ENCODE measurements at places on chromosomes 12 and 14. TPM values are rescaled to one million over a fixed set of nuclear protein-coding genes. Genes with fewer than 3 reads are reported as not detected.

DNA sequence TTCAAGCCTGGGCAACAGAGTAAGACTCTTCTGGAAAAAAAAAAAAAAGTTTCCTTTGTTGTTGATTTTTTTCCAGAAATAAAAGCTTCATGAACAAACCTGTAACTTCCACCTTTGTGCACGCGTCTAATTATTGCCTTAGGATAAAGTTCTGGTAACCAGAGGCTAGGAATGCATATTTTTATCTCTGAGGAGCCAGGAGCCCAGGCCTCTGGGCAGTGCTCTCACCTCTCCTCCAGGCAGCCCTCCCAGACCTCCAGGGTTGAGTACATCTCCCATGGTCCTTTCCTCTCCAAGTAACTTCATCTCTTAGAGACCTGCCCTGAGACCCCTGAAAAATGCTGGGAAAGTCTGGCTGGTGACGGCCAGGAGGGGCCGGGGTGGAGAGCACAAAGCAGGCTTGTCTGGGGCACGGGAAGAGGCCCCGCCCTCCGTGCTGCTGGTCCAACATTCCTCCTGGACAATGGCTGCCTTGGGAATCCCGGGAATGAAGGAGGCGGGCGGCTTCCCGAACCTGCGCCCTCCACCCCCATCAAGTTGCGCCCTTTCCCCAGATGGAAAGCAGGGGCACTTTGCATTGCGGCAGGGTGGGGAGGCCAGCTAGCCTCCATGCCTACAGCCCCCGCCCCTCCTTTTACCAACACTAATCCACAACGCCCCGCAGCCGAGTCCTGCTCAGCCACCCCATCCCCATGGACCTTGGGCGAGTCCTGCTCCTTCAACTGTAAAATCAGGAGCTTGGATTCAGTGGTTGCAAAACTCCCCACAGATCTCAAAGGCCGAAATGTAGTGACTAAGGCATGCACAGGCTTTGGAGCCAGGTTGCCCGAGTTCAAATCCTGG is 7.3 kb upstream of the FIGNL2 start:
- no peak for DNase-seq

DNA sequence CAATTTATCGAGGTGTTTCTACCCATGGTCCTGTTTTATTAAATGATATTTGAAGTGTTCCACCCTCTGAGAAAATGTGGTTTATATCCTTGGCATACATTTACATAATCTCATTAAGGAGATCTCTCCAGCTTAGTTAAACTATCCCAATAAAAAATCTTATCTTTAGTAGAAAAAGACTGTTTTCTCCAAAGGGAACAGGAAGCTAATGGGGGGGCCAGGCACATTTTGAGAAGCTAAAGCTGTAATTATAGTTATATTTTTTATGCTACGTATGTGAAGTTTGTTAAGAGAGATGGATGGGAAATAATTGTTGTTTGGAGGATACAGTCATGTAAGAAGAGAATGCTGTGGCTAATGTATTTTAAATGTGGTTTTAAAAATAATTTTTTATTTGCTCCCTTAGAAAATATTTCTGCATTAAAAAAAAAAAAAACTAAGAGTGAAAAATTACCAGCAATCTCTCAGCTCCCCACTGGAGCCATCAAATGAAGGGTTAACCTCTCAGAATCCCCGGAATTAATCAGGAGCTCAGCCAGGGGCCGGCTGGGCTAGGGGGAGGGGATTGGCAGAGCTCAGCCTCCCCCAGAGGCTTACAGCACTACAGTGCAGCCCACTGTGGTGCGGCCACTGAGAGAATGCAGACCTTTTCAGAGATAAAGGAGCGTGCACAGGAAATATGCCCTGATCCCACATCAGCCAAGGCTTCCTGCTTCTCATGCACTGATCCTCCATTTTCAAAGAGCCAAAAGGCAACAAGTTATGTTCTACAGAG is 185.8 kb downstream of the EGLN3 start:
- DNase-seq, result no peak

DNA sequence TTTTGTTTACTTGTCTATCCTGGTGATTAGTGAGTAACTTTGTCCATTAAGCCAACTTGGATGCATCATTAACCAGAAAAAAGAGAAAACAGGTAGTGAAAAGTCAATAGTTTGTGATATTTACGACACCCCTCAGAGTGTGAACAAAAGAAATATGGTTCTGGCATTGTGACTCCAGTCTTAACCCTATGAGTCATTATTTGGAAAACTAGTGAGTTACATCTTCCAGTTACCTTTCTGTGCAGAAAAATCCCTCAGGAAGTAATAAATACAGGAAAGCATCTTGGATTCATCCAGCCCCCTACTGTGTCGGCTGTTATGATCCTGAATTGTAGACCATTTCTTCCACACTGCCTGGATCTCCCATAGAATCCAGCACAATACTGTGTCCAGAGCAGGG is 379.1 kb downstream of the GALC start:
- DNase-seq, result no peak

GRCh38 chr12:1922075-1922709 is 3.7 kb upstream of the CACNA2D4 start:
- DNase-seq, result no peak

FOXA1 gene
- total RNA-seq, result 0.09 TPM

EXOC3L4 gene
- 16.0 TPM for total RNA-seq

Data from thymus (tissue), 14 donors.